ENCODE measurements at places on chromosomes 6 and 20. TPM values are rescaled to one million over a fixed set of nuclear protein-coding genes. Genes with fewer than 3 reads are reported as not detected.

The DEFB124 gene
- not detected for total RNA-seq

DNA sequence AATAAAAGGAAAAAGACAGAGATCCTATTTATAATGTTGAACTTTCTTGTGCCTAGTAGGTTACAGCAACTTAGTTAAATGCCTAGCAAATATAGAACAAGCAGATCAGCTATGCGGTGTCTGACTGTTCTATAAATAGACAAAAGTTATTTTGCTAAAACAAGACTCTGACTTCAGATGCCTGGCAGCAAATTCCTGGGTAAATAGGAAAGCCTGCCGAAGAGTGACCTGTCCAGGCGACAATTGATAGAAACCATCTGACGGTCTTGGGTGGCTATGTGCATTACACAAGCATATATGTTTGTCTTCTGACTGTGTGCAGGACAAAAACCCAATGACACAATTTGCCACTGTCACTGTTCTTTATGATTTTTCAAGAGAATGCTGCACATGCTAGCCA is 38.0 kb upstream of the PDE10A start:
- DNase-seq: no peak

The ZNF133 gene
- 10.9 TPM for total RNA-seq

- DNase-seq: peak; percentile 58
Observed at GRCh38 chr6:168278904-168279303, 40.7 kb downstream of the DACT2 start.

- DNase-seq: no peak
Observed at GRCh38 chr20:61185841-61186601, 66.0 kb upstream of the CDH4 start.

DNA sequence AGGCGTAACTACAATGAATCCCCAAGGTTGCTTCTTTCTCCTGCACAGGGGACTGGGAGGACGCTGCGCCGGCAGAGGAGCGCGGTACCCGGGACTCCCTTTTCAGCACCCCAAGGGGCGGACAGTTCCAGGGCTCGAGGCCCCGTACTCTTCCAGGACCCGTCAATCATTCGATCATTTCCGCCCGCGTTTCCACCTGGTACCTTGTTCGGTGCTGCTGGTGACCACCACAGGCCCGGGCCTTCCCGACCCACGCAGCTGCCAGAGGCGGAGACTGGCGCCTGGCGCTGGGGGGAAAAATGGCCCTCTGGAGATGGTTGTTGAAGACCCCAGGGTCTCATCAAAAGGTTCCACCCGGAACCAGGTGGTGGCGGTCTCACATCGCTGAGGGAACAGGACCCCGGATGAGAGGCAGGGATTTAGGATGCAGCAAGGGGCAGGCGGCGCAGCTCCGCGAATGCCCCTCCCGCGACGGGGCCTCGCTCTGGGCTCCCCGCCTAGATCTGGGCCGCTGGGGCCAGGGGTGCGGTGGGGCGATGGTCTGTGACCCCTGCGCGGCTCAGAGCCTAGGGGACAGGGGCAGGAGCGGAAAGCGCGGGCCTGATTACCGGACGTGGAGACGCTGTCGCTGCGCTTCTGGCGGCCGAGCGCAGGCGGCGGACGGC is 744 bp downstream of the VSX1 start:
- DNase-seq: no peak

DNA sequence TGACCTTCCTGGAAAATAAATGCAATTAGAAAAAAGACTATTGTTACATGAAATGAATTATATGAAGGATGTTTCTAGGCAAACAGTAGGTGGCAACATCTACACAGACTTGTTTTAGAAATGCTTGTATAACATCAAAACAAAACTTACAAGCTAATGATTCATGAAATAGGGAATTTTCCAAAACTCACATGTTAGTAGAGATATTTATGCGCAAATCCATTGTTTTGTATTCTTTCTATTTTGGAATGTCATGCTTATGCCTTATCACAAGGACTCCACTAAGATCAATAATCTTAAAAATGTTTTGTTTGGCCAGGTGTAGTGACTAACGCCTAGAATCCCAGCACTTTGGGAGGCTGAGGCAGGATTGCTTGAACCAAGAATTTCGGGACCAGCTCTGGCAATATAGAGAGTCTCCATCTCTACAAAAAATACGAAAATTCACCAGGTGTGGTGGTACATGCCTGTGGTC is 32.3 kb upstream of the LGSN start:
- no peak for DNase-seq

DNA sequence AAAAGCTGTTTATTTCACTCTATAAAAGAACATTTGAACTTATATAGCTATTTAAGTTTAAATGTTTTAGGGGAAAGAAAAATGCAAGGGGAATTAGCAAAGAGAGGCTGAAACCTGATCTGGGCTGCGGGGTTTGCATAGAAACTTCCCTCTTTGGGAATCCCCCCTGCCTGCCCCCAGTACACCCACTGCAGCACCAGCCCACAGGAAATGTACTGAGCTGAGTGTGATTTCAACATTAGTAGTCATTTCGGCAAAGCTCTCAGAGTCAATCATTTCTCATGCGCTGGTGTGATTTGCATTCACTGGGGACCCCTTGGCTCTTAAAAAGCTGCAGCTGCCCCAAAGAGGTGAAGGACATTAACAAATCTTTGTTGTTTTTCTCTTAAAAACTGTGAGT is 859.4 kb downstream of the MAFB start:
- DNase-seq: no peak

The CLDN20 gene
- total RNA-seq: not detected

DNA sequence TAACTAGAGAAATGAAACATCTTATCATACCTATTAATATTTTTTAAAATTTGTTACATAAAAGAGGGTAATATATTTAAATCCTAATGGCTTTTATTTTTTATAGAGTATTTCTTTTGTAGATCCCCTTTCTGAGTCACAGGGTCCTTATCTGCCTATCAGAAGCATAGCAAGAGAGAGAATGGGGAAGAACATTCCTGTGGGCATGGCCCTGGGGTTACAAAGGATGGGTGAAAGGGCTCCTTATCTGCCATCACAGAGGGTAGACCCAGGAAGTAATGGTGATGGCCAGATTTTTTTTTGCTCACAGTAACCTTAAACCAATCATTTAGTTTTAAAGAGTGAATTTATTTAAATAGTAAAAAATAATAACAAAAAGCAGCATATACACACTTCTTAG is 582.1 kb upstream of the HTR1E start:
- no peak for DNase-seq

DNA sequence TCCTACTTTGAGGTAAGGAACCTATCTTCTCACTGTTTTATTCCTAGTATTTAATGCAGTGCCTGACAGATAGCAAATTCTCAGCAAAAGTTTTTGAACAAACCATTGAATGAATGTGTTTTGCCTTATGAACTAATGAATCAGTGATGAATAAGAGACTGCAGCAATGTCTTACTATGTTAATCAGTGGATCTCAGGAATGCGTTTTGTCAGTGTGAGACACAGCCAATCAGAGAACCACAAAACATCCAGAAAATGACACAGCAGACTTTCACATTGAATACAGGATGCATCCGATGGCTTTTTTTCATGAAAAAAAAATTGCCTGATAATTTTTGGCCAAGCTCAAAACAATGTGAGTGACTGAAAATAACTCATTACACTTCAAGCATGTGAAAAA is 270.5 kb downstream of the BMP2 start:
- no peak for DNase-seq

The ZSCAN12 gene
- 4.9 TPM for total RNA-seq

DNA sequence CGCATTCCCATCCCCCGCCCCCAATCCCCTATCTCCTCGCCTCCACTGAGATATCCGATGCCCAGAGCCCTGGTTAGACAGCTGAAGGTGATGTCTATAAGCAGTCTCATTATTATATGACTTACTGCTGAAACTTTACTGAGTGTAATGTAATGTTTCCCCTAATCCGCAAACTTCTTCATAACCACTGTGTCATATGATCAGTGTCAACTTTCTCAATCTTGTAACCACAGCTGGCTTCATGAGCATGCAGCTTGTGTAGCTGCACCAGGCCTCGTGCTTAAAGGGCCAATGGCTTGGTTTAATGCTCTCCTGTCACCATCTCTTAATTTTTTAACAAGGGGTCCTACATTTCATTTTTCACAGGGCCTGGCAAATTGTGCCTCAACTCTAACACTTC is 8.1 kb downstream of the ASIP start:
- DNase-seq: no peak
